ENCODE measurements at places on chromosomes 12 and 14.

DNA sequence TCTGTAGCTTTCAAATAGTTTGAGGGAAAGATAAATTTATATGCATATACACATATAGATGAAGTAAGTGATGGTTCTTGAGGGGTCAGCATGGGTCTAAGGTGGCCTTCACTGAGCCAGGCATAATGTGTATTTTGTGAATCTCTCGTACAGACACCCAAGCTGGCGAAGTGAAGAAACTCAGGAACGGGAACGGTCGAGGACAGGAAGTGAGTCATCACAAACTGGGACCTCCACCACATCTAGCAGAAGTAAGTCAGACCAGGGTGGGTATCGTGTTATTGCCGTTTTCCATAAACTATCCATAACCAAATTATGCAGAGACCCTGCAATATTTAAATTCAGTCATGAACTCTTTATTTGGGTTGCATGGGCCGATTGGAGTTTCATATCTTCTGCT is 15.4 kb upstream of the TNS2 start:
- DNase-seq, result no peak

GRCh38 chr14:77063571-77064171 is 34.4 kb upstream of the CIPC start:
- no peak for DNase-seq

GRCh38 chr12:62288328-62288727 is 28.1 kb downstream of the USP15 start:
- DNase-seq, result no peak

GRCh38 chr12:89384807-89385206 is 32.5 kb upstream of the DUSP6 start:
- no peak for DNase-seq

DNA sequence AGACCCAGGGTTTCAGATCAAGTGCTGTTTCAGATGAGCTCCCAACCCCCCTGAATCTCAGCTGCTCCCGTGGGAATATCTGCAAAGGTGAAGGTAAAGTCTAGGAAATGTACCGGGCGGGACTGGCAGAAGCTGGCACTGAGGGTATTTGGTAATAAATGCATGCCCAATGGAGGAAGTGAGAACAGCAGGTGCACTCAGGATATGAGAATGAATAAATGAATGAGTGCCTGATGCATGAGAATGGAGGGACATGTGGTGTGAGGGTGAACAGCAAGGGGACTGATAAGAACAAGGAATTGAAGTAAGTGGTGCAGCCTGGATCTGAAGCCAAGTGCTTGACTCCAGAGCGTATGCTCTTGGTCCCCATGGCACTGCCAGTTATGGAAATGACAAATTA is 11.6 kb downstream of the RAPGEF3 start:
- DNase-seq, result no peak

DNA sequence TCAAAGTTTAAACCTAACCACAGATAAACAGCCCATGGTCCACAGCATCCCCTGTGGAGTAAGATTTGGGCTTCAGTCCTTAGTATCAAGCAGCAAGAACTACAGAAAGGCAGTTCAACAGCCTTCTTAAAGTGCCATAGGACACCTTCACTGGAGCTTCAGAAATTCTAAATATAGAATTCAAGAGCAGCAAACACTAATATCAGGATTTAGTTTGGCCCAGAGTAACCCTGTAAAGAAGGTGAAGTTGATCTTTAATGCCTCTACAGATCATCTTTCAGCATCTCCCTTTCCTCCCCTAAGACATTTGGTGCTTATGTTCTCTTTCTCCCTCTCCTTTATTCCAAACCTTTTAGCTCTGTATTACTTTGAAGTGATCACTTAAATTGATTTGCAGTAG is 59.5 kb upstream of the ARHGAP5 start:
- DNase-seq, result no peak

DNA sequence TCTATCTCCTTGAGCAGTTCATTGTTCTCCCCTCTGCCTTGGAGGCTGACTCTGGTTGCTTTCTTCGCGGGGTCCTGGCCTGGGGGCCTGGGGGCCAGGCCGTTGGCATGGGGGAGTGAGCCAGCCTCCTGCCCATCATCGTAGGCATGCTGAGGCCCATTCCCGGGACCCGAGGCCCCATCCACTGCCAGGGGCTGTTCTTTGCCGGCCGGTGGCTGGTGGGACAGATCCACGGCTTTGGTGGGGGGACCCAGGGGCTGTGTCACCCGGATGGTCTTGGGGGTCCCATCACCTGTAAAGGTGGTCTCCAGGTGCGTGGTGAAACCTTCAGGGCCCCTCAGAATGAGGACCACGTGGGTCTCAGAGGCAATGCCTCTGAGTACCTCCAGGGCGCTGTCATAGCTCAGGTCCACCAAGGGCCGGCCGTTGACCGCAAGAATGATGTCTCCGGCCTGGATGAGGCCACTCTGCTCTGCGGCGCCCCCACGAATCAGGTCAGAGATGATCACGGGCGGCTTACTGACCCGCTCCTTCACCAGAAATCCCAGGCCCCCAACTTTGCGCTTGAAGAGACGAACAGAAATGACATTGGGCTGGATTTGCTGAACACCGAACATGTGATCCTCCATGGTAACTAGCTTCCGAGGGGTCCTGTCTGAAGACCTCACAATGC is 30.8 kb downstream of the NOS1 start:
- DNase-seq, result no peak

- DNase-seq, result no peak
These were observed 134.2 kb downstream of the RPS29 start for GRCh38 chr14:49451938-49452337.

DNA sequence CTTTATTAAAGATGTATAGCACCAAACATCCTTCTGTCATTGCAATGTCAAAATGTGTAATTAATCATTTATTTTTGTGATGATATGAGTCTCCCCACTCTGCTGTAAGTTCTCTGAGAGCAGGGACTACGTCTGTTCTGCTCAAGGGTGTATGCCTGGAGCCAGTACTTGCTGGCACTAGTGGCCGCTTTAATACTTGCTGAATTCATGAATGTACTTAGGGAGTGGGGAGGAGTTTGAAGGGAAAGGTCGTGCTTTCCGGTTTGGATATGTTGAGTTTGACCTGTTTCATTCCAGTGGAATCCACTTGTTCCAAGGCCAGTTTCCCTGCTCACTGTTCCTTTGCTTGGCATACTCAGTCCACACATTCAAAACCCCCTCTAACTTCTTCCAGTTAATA is 1.9 kb upstream of the DCAF5 start:
- DNase-seq, result no peak

- DNase-seq, result no peak
These were observed 284.6 kb upstream of the SEL1L start for GRCh38 chr14:81818271-81818670.

DNA sequence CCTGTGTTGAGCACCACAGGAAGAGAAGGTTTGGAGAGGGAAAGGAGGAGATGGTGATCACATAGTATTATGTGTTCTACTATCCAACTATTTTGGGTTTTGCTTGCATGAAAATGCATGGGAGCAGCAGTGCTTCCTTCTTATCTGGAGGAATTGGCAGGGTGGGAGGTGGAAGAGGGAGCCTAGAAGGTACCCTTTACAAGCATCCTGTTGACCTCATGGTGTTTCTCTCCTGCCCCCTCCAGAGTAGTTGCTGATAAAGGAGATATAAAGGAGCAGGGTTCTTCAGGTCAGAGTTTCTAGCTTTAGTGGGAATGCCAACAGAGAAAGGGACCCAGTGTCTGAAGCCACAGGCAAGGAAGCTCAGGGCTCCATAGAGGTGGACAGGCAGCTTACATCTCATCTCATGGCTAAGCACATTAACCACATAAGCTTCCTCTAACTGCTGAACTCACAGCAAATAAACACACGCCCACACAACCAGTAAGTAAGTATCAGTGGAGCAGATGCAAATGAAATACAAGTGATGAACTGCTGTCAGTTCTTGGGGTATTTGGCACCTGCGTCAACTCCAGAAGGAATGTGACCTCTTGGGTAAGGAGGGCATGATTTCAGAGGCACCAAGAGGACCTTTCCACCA is 174.2 kb upstream of the SLC38A2 start:
- DNase-seq, result no peak

GRCh38 chr14:87148655-87149054 is 844.3 kb downstream of the GALC start:
- DNase-seq, result no peak

GRCh38 chr12:54882079-54882478 is 27.8 kb downstream of the MUCL1 start:
- no peak for DNase-seq

DNA sequence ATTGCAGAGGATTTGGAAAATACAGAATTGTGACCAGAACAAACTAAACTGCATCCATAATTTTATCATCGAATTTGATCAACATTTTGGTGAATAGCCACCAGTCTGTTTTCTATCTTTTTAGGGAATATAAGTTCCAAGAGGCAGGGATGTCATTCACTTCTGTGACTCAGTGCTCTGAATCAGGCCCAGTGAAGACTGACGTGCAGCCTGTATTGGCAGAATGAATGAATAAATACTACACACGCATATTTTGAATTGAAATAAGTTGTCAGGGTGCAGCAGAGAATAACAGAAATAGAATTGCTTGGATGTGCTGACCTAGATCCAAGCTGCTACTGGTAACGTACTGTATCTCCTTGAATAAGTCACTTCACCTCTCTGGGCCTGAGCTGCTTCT is 1.3 kb upstream of the EMP1 start:
- no peak for DNase-seq

DNA sequence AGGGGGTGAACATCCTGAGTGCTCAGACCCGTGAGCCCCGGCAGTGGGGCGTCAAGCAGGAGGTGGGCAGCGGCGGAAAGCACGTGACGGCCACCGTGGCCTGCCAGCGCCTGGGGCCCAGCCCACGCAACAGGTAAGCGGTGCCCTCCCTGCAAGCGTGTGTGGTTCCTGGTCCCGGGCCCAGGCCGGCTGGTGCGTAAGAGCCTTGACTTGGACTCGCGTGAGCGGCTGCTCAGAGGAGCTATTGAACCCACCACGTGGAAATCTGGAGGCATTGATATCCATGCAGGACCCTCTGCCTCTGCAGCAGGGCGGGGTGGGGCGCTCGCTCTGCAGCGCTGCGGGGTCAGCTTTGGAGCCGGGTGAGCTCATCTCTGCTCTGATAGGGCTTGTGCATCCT is 277.0 kb downstream of the TMEM132C start:
- DNase-seq, result no peak

DNA sequence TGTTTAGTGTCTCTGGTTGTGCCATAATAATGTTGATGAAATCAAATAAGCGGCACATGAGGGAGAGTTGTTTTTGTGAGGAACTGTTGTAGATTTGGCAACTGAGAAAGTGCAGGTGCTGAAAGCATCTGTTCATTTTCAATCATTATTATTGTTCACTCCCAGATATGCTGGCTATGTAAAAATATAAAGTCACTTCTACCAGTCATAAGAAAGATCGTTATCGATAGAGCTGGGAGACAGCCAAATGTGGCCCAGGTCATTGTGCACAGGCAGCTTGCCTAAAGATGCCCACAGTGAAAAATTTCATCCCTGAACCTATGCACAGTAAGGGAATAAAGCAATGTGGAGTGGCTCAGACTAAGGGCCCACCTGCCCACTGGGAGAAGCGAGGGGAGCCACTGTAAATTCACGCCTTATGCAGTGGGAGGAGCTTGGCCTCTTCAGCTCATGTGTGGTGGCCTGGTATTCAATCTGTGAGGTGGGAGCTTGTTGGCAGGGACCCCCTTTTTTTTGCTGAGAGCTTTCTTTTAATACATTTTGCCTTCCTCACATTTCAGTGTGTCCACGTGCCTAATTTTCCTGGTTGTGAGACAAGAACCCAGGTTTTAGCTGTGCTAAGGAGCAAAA is 1490.8 kb upstream of the TMEM132C start:
- DNase-seq, result no peak

GRCh38 chr14:24925771-24926374 is 124.1 kb downstream of the STXBP6 start:
- DNase-seq, result no peak

- no peak for DNase-seq
These were observed 151.0 kb upstream of the GZMB start for GRCh38 chr14:24784981-24785380.

DNA sequence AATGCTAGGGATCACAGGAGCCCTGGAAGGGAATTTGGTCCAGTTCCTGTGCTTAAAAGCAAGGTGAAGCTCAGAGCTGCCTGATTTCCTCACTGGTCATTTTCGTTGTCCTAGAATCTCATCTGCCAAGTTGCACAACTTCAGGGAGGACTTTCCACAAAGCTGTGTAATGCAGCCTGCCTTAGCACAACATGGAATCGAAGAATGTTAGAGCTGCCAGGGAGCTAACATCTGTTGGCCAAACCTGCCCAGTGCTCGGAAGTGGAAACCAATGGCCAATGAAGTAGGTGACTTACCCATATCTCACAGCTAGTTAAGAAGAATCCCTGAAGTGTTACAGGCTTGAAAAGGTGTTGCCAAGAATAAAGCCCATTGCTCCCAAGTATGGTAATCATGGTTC is 79.9 kb upstream of the SSTR1 start:
- DNase-seq, result no peak

DNA sequence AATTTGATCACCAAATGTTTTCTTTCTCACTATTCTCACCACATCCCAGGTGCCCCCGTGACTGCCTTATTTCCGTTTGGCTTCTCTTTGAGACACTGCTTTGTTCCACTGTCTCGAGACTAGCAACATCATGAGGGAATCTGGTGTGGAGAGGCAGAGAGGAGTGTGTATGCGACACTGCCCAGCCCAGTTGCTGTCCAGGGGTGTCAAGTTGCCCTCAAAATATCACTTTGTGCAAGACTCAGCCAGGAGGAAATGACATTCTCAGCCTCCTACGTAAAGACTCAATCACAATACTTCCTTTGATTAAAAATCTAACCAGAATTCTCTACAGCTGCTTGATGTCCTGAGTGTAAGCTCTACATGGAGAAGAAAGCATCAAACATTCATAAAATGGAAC is 48.2 kb upstream of the EEA1 start:
- DNase-seq, result no peak

- no peak for DNase-seq
These were observed 88.5 kb upstream of the CISTR start for GRCh38 chr12:53840316-53840715.

- DNase-seq, result no peak
These were observed 23.2 kb downstream of the CCDC88C start for GRCh38 chr14:91394105-91395081.

DNA sequence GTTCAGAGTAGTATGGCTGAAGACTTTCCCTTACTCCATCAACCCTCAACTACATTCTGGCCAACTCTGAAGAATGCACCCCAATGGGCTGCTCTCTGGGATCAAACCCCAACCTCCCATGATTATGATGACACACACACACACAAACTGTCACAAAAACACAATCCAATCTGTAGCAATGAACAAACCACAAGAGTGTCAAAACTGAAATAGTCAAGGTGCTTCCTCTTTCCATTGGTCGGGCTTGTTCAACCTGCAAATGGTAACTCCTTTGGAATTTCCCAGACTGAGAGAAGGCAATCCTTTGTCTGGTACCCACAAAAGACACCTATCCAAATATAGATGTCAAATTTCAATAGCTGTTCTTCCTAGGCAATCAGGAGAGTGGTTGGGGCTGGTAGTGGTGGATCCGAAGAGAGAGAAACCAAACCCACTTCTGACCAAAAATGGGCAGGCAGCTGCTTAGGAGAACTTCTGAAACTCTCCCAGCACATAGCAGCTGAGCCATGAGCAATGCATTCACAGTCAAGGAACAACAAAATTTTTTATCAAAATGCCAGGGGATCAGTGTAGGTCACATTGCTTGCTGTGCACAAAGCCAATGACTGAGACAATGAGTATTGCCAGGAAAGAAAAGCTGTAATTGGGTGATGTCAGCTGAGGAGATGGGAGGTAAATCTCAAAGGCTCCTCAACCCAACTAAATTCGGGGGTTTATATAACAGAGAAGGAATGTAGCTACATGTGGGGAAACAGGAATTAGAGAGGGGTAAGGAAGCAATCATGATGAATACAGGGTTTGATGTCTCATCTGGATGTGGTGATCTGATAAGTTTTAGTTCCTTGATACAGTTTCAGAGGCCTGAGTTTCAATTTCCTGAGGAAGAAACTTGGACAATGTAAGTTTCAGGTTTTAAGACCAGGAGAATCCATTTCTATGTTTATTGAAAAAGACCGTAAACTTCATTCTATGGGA is 191.4 kb downstream of the KITLG start:
- DNase-seq, result no peak
